Activated CD4-positive, CD25-positive, alpha-beta regulatory T cell (primary cell): ENCODE measurements at places on chromosomes 1 and 21.

DNA sequence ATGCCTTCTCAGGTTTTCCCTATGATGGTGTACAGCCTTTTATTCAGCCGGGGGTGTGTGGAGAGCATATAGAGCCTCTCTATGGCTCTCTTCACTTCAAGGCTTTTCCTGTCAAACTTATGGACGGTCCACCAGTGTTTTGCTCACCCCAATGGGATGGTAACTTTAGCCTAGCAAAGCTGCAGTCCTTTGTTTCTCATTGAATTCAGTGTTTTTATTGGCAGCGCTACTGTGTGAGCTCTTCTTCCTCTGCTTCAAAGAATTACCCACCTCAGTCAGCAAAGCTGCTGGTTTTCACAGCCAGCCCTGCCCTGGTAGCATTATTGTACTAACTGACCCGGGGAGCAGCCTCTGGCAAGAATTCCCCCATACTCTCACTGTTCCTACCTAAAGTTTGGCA is 145.3 kb upstream of the RRP15 start:
- DNase-seq = no peak

DNA sequence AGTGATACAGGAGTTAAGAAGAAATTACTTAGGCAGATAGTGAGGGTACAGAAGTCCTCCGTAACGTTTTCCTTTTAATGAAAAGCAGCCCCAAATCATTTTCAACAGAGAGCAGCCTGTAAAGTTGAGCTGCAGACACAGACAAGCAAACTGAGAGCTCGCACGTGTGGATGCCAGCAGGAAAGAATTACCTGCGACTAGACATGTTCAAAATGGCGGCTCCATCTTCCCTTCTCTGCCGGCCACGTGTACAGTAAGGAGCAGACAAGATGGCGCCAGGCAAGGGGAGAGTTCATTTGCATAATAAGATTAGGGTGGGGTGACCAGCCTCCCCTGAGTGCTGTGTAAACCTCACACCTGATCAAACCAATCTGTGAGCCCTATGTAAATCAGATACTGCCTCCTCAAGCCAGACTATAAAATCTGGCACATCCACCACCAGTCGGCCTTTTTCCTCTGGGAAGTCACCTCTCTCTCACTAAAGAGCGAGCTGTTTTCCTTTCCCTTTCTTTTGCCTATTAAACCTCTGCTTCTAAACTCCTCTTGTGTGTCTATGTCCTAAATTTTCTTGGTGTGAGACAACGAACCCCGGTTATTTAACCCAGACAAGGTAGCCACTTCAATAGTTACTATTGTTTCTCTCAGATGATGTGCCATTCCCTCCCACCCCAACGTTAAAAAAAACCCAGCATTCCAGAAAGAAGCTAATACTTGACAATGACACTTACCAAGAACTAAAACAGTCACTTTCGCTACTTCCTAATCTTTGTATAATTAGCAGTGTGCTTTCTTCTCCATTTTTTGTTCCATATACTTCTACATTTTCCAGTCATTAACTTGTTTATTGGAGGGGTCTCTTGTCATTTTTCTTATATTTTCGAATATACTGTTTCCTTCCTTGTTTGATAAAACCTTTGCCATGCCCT is 27.4 kb downstream of the DUSP10 start:
- DNase-seq = no peak

DNA sequence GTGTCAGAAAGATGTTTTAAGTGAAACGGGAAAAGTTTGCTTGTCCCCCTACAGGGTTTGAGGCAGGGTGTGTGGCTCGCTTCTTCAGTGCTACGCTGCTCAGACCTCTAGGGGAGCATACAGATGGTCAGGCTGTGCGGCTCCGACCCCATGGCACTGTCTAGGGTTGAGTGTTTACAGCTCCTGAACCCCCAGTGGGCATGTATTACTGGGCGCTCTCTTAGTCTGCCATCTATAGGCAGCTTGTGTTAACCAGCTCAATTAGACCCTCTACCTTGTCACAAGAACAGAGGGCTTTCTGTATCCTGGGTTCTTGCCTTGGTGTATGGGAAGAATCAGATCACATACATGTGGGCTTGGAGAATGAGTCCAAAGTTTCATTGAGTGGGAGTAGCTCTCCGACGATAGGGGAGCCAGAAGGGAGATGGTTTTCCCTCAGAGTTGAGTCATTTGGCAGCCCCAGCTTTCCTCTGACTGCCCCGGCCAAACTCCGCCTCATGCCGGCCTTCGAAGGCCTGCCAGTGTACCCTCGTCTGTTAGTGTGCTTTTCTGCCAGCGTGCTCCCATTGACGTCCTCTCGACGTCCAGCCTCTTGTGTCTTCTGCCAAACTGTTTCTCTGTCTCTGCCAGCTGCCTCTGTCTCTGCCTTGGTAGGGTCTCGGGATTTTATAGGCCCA is 38.6 kb upstream of the ADGRL4 start:
- DNase-seq = no peak

- DNase-seq = no peak
These were observed 2.3 kb downstream of the ADGRB2 start for GRCh38 chr1:31761883-31762282.

- no peak for DNase-seq
These were observed 430.6 kb upstream of the BRINP3 start for GRCh38 chr1:190908246-190908645.

DNA sequence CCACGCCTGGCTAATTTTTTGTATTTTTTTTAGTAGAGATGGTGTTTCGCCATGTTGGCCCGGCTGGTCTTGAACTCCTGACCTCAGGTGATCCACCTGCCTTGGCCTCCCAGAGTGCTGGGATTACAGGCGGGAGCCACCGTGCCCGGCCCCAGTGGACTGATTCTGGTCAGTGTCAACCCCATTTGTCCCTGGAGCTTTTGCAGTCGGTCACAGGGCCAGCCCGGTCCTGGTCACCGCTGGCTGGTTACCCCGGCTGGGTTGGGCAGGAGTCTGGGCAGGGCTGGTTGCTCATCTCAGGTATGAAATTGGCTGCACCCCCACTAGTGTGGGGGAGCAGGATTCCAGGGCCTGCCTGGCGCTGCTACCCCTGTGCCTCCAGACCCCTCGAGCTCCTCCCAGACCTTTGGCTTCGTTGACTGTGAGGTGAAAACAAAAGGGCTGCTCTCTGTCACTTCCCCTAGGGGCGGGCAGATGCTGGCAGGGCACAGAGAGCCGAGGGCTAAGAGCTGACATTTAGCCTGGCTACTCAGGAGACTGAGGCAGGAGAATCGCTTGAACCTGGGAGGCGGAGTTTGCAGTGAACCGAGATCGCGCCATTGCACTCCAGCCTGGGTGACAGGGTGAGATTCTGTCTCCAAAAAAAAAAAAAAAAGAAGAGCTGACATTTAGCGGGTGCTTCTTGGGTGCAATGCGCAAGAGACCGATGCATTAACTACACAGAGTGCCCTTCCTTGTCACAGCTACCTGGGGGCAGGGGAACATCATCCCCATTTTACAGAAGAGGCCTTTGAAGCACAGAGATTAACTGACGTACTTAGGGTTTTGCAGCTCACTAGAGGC is 10.6 kb downstream of the TNFRSF1B start:
- DNase-seq = no peak

DNA sequence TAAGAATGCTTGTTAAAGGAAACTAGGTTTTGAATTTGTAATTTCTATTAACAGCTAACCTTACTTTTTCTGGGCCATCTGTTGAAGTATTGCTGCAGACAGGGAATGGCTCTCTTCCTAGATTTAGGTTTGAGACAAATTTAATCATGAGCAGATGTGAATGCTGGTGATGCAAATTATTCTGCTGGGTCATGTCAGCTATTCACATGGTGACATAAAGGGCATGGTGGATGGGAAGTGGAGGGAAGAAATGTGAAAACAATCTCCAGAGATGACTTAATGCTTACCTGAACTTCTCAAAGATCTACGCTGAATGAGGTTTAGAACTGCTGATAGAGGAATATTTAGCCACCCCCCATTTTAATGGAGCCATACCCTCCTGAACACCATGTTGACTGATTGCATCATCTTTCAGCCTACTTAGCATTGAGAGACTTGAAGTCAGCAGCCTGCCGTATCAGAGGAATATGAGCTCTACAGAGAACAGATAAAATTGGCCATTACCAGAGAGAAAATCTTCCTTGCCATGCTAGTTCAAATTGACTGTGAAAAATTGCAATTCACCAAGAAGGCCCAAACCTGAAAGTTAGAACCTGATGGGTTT is 138.8 kb downstream of the HHAT start:
- DNase-seq = no peak

GRCh38 chr1:84693005-84693404 is 2.7 kb upstream of the SSX2IP start:
- no peak for DNase-seq

DNA sequence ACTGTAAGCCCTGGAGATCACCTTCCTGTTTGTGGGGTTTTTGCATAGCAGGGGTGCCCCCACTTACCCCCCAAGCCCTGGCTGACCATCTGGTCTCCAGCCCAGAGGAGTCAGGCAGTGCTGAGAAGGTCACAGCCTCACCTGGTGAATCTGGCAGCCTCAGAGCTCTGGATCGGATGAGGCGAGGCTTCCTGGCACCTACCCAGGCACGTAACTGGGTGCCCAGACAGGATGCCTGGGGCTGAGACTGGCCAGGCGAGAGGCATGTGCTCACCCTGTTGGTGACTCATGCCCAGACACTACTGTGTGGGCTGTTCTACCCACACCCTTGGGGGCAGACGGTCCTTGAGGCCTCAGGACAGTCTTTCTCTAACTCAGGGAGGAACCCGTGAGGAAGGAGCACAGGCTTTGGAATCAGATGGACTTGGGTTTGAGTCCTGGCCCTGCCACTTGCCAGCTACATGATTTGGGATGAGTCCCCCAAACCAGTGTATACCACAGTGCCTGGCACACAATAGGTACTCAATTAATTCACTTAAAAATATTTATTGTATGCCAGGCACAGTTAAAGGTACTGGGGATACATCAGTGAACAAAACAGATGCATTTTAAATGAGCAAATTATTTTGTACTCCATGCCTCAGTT is 15.1 kb upstream of the PADI3 start:
- DNase-seq = no peak
